ENCODE measurements at places on chromosomes 13 and 19.

GRCh38 chr19:9622531-9622930, 1.5 kb upstream of the ZNF561 start:
- DNase-seq, result no peak

- no peak for DNase-seq
Measured at GRCh38 chr13:113327766-113328471, 30.9 kb downstream of the LAMP1 start.

GRCh38 chr19:1163934-1164683, 10.0 kb downstream of the SBNO2 start:
- no peak for DNase-seq

DNA sequence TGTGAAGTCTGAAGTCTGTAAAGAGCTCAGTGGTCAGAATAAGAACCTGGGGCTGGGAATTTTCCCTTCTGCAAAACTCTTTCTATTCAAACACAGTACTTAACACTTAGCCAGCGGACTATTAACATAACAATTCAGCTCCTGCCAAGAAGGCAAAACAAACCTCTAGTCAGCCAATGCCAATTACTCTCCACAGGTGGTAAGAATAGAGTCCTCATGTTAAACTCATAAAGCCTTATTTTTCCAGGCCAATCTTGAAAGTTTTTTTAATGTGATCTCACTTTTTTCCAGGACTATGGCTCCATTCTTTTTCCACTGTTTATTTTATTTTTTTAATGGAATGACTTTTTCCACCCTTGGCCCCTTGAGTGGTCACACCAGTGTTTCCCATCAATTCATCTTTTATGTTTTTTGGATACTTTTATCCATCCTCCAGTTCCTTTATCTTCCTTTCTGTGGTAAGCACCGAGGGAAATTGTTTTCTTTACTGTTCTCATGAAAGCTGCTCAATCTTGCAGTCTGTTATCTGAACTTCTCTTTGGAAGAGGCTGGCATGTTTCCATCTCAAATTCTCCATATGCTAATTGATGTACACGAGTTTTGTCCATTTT, 217.3 kb downstream of the LHFPL6 start:
- peak; percentile 74 for DNase-seq

DNA sequence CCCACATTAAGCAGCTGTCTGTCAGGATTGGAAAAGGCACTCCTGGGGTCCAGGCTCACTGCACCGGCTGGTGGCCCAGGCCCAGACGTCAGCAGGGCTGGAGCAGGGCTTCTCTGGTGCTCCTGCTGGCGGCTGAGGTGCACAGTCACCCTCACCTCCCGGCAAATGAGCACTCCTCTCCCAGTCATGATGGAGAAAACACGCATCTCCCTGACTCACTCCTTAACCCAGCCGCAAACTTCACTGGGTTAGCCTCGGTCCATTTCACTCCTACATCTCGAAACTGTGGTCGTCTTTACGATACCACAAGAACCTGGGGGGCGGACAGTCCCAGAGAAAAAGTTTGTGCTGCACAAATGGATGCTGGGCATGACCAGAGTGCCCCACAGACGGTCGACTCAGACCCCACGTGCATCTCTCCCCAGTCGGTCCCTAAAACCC, 3.3 kb upstream of the RASA3 start:
- DNase-seq, result no peak

DNA sequence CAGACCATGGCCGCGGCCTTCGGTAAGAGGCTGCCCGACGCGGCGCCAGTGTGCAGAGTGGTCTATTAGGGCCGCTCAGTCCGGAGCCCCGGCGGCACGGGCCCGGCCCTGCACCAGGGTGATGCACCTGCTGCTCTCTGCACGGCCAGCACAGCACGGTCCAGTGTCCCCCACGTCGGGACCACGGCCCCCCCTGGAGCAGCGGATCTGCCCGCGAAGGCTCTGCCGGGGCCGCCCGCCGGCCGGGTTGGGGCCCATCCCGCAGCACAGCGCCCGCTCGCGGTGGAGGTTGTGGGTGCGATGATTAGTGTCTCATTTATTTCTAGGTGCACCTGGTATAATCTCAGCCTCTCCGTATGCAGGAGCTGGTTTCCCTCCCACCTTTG, 7.9 kb downstream of the PTBP1 start:
- no peak for DNase-seq

DNA sequence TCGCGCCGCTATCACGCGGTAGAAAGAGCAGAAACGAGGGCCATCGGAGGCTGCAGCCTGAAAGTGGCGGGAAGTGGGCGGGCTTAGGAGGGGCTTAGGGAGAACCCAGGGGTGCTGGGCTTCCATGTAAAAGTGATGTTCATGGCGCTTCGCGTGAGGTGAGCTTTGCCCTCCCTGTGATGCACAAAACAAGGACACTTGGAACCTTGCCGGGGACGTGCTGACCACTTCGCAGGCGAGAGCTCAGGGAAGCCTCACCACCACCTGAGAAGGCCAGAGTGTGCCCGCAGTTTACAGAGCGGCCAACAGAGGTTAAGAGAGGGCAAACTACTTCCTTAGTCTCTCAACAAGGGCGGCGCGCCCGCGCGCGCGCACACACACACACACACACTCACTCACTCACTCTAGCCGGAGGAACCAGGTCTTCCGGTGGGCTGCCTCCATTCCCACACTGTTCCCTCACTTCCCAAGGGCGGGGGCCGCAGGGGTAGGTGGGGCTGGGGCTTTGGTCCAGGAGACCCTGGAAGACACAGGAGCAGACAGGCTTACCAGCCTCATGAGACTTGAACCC, 651 bp downstream of the GAPDHS start:
- peak; percentile 29 for DNase-seq

DNA sequence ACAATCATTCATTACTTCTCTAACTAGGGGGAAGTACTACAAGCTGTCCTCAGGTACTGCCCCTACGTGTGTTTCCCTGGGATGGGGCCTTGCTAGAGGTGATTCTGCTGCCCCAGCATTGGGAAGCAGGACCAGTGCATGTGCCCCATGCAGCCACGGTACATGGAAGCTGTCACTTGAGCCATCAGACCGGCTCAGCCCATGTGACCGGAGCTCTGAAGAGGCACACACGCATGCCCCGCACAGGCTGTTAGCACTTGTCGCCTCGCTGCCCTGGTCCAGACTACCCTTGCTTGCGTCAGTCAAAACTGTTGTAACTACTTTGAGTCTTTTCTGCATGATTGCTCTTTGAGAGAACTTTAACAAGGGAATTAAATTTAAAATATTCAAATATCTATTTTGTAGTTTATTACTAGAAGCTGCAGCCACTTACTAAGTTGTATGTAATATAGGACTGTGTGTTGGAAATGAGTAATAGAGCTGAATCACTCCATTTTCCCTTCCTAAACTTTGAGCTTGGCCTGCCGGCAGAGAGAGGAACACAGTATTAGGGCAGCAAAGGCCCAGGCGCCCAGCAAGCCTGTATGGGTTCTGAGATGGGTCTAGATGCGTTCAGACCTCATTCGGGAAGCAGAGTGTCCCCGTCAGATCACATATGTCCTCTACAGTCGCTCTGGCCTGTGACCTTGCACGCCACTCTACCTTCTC, 42.2 kb downstream of the DHRS12 start:
- DNase-seq, result peak; percentile 63

DNA sequence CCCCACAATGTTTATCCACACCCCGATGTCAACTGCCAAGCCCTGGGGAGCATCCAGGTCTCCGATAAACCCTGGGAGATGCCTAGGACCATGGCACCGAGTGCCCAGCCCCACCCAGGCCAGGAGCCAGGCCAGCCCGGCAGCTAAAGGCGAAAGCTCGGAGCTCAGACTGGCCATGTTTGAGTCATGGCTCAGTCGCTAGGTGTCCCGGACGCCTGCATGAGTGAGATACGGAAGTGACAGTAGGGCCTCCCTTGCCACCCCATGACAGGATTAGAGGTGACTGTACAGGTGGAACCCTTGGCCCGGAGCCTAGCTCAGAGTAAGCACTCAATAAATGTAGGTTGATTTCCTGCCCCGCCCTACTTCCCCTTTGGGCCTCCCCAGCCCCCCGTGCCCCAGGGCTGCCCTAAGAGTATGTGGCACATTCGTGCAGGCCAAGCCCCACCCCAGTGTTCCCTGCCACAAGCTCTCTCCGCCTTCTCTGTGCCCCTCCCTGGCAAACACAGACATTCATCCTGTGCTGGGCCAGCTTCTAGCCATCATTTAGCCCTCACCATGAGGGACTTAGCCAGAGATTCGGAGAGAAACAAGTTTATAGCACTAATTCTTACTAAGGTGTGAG, 5.8 kb upstream of the TPM4 start:
- no peak for DNase-seq

DNA sequence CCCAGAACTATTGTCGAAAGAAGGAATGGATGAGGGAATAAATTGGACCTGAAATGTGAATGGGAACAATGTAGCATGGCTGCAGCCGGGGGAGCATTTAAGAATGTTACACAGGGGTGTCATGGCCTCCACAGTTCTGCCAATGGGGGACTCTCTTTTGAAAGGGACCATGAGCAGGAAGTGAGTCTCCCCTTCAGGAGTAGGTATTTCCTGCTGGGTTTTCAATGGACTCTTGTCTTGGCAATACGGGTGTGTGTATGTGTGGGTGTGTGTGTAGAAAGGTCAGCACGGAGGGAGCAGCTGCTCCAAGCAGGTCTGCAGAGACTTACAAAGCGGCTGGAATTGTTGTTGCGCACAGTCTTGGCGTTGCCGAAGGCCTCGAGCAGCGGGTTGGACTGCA, 24.4 kb downstream of the MYO1F start:
- DNase-seq, result no peak

- DNase-seq, result peak; percentile 79
Measured at GRCh38 chr19:55080968-55081769, 5.5 kb downstream of the EPS8L1 start.

DNA sequence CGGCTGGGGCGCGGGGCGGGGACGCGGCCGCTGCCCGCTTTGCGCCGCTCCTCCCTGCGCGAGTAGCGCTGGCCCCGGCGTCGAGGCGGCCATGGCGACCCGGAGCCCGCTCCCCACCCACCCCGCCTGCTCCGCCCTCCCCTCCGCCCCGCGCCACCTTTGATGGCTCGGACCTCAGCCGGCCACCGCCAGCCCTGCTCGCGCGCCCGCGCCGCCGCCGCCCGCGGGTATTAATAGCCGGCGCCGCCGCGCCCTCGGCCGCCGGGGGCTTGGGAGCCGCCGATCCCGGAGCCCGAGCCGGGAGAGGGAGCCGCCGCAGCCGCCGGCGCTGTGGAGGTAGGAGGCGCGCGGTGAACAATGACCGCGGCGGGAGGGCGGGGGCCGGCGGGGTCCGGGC, 261 bp downstream of the FARP1 start:
- peak; percentile 86 for DNase-seq

GRCh38 chr13:99830931-99831330, 140.6 kb downstream of the ZIC5 start:
- DNase-seq, result no peak

DNA sequence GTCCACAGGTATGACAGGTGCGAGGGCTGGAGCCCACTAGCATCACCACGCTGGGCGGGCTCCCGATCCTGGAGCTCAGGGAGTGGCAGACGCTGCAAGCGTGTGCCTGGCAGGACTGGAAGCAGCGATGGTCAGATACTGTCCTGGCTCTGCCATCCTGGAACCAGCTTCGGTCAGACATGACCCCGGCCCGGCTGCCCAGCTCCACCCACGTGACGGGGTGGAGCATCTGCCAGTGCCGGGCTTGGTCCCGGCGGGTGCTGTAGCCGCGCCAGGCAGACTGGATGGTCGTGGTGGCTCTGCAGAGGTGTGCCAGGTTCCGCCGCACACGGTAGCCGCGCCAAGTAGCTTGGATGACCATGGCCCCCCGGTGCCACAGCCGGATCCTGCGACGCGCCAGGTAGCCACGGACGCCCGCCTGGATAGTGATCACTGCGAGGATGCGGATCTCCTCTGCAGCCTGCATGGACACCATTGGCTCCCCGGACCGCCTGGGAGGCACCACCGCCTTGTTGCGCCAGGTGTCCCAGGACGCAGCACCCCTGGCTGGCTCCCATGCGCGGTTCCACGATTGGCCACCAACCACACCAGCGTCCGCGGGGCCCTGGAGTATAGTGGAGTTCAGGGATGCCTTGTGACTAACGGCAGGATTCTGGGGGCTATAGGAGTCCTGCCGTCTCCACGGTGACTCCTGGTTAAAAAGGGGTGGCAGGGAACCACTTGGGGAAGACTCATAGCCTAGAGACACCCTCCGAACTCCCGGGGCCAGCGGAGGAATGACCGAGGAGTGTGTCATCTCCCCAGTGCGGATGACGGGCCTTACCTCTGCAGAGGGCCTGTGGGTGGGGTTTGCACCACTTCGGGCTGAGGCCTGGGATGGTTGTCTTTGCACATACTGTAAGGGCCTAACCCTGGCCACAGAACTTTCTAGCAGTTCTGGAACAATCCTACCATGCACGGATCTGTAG, 16.5 kb downstream of the IQCN start:
- DNase-seq, result no peak

GRCh38 chr13:38564256-38565150, 122.4 kb upstream of the FREM2 start:
- DNase-seq, result no peak

- no peak for DNase-seq
Measured at GRCh38 chr19:32427536-32427935, 22.0 kb downstream of the DPY19L3 start.

- no peak for DNase-seq
Measured at GRCh38 chr13:77720988-77721387, 23.5 kb downstream of the SLAIN1 start.

- no peak for DNase-seq
Measured at GRCh38 chr19:1068009-1069001, 1.3 kb downstream of the ARHGAP45 start.

- no peak for DNase-seq
Measured at GRCh38 chr13:23905766-23906165, 8.5 kb upstream of the C1QTNF9B start.

DNA sequence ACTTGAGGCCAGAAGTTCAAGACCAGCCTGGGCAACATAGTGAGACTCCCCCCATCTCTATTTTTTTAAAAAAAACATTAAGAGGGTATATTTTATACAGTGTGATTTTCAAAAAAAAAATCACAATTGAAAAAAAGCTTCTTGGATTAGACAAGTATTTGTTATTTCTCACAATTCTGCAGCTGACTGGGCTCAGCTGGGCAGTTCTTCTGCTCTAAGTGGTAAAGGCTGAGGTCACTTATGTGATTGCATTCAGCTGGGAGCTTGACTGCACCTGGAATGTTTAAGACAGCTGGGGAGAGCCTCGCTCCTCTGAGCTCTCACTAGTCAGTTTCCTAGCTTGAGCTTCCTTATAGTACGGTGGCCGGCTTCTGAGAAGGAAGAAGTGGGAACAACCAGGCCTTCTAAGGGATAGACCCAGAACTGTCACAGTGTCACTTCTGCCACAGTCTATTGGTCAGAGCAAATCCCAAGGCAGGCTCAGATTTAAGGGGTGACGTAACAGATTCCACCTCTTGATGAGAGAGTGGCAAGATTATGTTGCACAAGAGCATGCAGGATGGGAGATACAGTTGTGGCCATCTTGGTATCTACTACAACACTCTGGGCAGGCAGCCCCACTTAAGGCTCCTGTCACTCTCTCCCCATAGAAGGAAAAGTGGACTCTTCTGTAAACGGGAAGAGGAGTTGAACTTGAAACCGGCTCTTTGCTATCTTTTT, 19.7 kb upstream of the IRGC start:
- DNase-seq, result no peak

- no peak for DNase-seq
Measured at GRCh38 chr13:76971215-76971614, 20.7 kb upstream of the CLN5 start.
